ENCODE measurements at places on chromosomes 4 and X.
A peak's percentile ranks its signal among the peaks of the same experiment; 100 is the strongest.

GRCh38 chr4:3715061-3715854 is 50.9 kb upstream of the ADRA2C start:
- no peak for DNase-seq

- DNase-seq = no peak
These were observed 1.0 kb downstream of the LAMP2 start for GRCh38 chrX:120468071-120468470.

- no peak for DNase-seq
These were observed 654.4 kb upstream of the TENM3 start for GRCh38 chr4:181588733-181589302.

DNA sequence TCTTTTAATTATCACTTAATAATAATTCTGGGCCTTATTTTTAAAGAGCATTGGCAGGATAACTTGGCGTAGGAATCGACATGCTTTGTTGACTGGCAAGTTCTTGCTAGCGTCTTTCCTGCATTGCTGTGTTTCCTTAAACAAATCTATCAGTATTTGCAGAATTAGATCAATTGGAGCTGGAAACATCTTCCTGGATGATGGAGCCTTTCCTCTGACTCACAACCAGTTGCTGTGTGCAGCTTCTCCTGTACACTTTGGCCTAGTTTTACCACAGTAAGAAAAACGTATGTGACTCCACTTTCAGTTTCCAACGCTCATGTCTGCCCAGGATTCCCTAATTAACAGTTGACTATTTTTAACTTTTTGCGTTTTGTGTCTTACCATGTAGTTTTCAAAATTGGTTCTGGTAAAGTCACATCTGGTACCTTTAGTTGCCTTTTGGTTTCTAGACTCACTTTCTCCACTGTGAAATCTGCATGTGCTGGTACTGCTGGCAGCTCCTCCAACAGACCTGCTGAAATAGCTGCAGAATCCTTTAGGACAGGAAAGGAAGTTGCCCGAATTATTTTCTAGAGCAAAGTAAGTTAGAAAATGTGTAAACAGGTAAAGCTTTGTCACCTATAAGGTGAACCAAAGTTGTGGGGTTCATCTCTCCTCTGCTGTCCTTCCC is 553.2 kb upstream of the FAT1 start:
- no peak for DNase-seq

DNA sequence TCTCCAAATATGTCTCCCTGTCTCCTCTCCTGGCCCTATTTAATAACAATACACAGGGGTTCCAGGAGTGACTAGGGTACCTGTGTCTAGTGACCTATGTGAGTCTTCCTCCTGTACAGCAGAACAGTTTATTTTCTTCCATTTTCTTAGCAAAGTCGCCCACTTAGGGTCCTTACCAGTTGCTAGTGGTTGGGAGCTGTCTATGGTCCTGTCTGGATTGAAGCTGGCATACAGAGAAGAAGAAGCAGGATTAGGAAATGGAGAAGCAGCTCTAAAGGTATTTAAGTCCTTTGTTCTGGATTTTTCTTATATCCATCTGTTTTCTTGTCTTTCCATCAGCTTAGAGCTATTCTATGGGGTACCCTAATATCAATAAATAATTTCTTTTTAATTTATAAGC is 587.1 kb upstream of the CPEB2 start:
- DNase-seq = no peak

GRCh38 chrX:38516196-38516774 is 45.1 kb upstream of the TSPAN7 start:
- DNase-seq = no peak

- DNase-seq = no peak
These were observed 206.5 kb upstream of the PDE5A start for GRCh38 chr4:119834906-119835612.

DNA sequence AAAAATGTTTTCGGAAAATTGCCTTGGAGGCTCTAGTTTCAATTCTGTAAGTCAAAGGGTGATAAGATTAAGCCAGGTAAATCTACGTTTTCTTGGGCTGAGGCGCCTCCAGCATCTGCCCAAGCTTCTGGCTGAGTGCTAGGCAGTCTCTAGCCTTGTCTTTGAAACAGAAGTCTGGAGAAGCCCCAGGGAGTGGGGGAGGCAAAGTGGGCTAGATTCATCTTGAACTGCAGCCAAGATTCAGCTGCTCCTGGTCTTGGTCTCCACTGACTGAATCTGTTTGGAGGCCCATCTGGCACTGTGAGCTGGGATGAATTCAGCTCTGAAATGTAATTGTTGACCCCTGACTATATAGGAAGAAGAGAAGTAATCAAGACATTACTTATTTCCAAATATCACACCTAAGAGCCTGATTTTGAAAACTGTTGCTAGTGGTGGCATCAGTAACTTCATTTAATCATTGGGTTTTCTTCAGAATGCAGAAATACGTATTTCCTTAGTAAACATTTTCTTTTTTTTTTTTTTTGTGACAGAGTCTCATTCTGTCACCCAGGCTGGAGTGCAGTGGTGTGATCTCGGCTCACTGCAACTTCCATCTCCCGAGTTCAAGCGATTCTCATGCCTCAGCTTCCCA is 187.3 kb upstream of the LEF1 start:
- no peak for DNase-seq

DNA sequence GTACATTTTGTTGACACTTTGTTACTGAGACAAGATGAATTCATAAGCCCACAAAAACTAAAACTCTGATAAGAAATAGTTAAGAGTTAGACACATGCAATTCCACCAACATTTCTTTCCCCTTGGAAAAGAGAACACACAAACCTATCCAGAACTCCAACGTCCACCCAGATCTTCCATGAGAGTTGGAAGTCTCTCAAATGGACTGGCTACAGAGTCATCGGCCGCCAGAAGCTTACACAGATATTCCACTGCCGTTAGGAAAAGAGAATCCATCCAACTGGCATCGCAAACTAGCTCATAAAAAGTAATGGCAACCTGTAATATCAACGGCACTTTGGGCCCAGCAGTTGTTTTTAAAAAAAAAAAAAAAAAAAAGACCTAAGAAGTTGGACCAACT is 114.7 kb downstream of the PRKX start:
- DNase-seq = no peak

DNA sequence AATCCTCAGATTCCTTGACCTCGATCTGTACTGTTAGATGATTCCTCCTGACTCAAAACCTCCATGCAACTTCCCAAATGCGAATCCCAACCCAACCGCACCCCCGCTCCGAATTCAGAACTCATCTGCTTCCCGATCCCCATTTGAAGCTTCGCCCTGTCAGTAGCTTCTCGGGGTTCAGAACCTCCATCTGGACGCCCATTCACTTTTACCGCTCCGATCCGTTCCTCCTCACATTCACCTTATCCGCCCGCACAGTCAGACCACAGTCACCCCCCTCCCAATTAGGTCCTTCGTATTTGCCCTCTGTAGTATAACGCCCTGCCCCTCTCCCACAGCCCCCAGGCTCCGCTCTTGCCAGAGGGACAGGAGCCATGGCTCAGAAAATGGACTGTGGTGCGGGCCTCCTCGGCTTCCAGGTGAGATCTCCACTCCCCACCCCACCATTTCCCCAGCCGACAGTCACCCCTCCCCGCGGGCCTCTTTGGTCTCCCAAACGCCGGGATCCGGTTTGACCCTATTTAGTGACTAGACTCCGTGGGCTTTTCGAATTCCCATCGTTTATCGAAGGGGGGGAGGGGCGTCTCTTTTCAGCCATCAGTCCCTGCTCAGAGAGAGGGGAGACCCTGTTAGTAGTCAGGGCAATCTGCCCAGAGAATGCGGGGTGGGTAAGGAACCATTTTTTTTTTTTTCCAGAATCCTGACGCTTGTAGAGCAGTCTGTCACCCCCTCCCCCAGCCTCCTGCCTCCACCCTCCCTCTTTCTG is 691 bp downstream of the MAGED1 start:
- peak; percentile 60 for DNase-seq

- DNase-seq = no peak
These were observed 108.2 kb upstream of the GPR34 start for GRCh38 chrX:41580423-41581064.

DNA sequence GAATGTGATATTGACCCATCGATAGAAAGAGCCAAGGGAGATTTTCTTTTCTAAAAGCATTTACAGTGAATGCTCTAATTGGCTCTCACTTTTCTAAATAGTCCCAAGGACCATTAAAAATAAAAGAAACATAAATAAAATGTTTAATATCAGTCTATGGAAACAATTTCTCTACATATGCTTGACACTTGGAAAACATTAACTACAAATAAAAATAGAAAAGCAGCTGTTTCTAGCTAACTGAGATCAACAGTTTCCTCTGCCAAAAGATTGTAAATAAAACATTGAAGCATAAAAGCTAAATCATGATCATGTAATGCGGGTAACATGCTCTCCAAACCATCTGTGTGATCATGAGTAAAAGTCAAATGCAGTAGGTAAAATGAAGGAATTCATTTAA is 49.7 kb downstream of the CORIN start:
- no peak for DNase-seq

GRCh38 chr4:17273047-17273446 is 238.8 kb downstream of the QDPR start:
- DNase-seq = no peak

GRCh38 chr4:7043284-7044136 is at the start of gene TADA2B:
TADA2B (plus strand) TSS chr4:7043372; CDS start chr4:7043580, 208 bp downstream.
- no peak for DNase-seq

GRCh38 chr4:122728856-122729255 is 3.6 kb upstream of the BBS12 start:
- DNase-seq = no peak

DNA sequence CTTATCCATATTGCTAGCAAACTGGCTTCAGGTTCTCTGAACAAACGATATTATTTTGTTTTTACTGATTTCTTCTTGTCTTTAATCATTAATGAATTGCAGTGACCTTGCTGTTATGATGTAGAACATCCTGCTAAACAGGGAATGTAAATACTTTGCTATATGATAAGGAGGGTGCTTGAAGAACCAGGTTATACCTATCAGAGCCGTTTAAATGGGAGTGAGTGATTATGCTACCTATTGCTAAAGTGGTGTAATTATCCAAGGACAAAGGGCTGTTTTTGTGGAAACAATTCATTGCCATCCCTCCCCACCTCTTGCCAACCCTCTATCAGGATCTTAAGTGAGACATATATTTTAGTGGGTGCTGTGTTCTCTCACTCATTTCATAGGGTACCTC is 788.9 kb downstream of the RPA4 start:
- peak; percentile 96 for DNase-seq

Measured in NCI-H748 treated with DMSO at 0.1 percent for 48 hours (cell line).